NCI-H1694 treated with DMSO at 0.1 percent for 48 hours (cell line): ENCODE measurements at places on chromosomes 12 and 14.

- DNase-seq = no peak
Observed at GRCh38 chr12:80754274-80754673, 37.6 kb downstream of the MYF5 start.

DNA sequence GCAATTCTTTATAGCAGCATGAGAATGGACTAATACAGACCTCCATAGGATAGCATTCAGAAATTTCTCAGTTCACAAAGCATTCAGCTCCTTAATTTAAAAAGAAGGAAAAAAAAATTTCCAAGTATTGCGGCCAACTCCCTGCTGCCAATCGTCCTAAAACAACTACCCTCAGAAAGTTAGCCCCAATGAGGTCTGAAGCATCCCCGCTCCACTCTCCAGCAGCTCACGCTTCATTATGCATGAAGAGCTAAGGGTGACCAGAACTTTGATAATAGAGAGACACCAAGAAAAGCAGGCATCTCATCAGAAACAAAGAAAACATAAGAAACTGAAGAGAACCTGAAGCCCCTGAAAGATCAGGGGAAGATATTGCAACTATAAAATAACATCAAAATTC, 172.8 kb upstream of the NUDT4 start:
- DNase-seq = no peak

DNA sequence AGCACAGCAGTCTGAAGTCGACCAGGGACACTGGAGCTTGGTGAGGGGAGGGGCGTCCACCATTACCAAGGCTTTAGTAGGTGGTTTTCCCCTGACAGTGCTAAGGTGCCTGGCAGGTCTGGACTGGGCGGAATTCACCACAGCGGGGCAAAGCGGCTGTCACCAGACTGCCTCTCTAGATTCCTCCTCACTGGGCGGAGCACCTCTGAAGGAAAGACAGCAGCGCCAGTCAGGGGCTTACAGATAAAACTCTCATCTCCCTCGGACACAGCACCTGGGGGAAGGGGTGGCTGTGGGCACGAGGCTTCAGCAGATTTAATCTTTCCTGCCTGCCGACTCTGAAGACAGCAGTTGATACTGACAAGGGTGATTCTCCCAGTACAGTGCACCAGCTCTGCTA, 39.1 kb downstream of the DDHD1 start:
- no peak for DNase-seq

DNA sequence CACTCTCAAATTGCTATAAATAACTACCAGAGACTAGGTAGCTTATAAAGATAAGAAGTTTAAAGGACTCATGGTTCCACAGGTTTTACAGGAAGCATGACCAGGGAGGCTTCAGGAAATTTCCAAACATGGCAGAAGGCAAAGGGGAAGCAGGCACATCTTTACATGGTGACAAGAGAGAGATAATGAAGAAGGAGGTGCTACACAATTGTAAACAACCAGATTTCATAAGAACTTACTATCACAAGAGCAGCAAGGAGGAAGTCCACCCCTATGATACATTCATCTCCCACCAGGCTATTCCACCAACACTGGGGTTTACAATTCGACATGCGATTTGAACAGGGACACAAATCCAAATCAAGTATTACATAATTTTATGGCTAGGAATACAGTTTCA, 257.7 kb downstream of the BTG1 start:
- no peak for DNase-seq

DNA sequence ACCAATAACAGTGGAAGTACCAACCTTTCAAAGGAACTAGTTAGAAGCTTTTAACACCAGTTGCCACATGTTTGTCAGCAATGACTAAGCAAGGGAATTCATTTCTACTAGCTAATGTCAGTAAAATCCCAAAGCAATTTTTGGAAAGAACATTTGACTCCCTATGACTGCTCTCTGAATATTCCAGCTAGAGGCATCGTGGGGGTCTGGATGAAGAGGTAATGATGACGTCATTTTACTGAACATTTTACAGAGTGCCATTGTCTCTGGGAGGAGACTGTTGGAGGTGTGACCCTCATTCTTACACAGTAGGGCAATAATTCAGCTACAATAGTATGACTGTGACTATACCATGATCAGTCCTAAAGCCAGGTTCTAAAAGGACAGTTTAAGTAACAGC, 204.8 kb downstream of the ITPR2 start:
- no peak for DNase-seq

DNA sequence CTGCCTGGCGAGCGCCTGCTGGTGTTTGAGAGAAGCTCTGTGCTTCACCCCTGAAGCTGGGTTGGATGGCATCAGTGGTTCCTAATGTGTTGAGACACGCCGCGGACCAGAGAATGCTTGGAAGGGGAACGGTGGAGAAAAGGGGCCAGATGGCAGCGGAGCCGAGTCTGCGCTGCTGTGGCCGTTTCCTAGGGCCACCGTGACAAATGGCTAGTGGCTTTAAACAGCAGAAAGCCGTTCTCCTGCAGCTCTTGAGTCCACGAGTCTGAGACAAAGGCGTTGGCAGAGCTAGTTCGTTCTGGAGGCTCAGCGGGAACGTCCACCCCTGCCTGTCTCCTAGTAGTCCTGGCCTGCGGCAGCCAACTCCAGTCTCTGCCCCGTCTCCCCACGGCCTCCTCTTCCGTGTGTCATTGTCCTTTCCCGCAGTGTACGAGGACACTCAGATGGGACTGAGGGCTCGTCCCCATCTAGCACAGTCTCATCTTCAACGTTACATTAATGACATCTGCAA, 103.6 kb downstream of the ADGRD1 start:
- no peak for DNase-seq
